ENCODE measurements at places on chromosomes 16 and 17.

DNA sequence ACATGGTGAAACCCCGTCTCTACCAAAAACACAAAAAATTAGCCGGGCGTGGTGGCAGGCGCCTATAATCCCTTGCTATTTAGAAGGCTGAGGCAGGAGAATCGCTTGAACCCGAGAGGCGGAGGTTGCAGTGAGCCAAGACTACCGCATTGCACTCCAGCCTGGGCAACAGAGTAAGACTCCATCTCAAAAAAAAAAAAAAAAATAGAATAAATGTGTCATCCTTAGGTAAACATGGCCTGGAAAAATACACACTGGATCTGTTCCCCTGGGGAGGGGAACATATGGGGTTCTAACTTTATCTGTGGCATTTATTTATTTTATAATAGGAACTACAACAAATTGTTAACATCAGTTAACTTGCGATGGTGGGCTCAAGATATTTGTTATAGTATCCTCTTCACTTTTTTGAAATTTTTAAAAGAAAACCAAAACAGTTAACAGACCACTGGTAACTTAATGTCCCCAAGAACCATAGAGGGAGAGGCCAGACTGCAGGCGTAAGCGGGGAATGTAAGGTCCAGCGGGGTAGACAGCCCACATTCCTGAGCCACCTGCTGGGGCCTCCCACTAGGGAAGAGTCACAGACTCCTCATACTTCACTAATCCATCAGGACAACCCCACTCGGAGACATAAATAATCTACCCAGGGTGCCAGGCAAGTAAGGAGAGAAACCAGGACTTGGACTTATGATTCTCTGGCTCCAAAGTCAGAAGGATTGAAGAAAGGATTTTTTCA, 12.5 kb upstream of the TXNDC11 start:
- DNase-seq: no peak

DNA sequence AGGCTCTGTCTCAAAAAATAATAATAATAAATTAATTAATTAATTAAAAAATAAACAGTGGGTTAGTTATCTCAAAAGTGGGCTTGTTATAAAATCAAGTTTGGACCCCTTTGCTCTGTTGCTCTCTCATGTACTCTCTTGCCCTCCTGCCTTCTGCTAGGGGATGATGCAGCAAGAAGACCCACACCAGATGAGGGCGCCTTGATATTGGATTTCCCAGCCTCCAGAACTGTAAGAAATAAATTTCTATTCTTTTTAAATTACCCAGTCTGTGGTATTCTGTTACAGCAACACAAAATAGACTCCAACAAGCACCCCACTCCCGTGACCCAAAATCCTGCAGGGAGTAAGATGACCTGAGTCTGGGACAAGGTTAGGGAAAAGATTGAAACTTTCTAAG, 2.1 kb upstream of the ZNF652 start:
- DNase-seq: no peak

- no peak for DNase-seq
Measured at GRCh38 chr16:10202649-10203048, 20.4 kb upstream of the GRIN2A start.

- no peak for DNase-seq
Measured at GRCh38 chr16:24999856-25000461, 15.2 kb downstream of the ARHGAP17 start.

DNA sequence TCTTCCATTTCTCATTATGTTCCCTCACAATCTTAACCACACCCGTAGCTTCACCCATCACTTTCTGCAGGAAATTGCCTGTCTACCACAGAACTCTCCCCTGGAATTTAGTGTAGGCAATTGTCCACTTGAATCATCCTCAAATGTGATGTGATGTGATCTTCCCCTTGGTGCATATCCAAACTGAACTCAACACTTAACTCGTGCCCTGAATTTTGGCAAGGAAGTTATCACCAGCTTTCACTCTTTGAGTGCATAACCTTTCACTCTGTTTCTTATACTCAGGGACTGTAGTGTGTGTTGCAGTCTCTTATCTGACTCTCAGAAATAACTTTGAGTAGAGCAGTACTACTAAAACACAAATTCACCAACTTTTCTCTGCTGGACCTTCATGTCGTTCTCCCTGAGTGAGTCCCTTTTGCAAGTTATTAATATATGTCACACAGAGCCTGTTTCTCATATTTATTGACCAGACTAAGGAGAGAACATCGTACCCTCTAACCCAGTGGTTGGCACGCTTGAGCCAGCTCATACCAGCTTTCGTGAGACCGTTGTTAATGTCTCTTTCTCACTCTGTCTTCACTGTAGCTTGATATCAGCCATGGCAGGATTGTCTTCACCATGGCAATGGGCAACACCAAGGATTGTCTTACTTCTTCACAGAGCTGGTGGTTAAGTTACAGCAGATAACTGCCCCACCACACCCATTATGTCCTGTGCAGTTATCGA, 558.9 kb upstream of the HSBP1 start:
- DNase-seq: no peak

DNA sequence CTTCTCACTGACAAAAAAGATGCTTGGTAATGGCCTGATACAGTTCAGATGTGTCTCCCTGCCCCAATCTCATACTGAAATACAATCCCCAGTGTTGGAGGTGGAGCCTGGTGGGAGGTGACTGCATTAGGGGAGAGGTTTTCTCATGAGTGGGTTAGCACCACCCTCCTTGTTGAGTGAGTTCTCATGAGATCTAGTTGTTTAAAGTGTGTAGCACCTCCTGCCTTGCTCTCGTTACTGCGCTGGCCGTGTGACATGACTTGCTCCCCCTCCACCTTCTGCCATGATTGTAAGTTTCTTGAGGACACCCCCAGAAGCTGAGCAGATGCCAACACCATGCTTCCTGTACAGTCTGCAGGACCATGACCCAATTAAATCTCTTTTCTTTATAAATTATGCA, 5.0 kb downstream of the TSR1 start:
- DNase-seq: no peak

DNA sequence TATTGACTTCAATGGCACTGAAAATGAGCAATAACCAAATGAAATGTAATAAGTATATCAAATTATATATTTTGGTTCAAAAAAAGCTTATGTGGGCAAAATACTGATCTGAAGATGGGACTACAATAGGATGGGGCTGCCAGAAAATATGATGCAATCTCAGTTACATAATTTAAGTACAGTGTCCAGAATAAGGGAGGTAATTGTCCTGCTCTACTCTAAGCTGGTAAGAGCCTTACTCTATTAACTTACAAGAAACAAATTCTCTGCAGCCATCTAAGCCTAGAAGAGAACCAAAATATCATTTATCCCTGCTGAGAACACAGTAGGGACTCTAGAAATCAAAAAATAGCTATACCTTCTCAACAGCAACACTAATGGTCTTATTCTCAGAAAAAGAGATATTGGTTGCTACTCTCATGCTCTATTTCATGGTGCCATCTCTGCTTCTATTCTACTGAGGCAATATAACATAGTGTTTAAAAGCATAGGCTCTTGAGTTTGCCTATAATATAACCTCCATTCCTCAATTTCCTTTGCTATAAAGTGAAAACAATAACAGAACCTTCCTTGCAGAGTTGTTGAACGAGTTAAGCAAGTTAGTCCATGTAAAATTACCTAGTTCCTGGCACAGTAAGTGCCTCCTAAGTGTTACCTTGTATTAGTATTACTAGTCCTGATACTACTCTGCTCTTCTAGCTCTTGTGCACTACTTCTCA, 19.9 kb downstream of the NQO1 start:
- no peak for DNase-seq

DNA sequence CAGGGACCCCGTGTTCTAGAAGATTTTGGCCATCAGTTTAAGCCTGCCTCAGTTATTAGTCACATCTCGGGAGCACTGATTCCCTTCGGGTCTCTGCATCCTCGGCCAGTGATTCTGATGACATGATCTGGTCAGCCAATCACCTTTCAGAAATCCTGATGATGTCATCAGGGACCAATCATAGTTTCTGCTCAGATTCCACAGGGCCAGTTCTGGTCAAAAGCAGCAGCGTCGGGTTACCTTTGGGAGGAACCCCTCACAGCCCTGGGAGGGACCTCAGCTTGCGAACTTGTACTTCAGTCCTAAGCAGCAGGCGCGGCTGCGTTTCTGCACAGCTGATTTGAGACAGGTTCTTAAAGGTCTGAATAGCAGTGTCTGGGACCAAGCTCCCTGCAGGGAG, 13.9 kb downstream of the KDM8 start:
- DNase-seq: no peak

GRCh38 chr16:18048853-18049546, 287.5 kb downstream of the NPIPA8 start:
- DNase-seq: no peak

- DNase-seq: no peak
Measured at GRCh38 chr16:88534638-88535190, 35.5 kb upstream of the ZC3H18 start.

DNA sequence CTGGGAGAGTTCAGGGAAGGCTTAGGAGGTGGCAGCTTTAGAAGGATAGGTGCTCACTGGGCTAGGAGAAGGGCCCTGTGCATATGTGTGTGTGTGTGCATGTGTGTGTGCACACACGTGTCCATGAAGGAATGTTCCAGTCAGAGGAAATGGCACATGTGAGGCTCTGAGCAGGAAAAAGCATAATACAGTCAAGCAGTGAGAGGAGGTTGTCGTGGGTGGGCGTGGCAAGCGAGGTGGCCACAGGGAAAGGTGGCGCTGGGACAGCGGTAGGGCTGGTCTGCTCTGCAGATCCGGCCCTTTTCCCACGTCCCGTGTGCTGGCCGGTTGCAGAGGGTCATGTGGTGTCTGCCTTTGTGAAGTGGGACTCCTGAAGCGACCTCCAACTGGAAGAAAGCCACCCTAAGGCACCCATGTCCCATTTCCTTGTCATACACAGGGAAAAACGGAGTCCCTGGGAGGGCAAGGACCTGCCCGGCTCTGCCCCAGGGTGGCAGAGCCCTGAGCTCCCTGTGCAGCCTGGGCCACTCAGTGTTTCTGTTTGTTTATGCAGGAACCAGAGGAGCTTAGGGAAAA, 40.1 kb downstream of the NT5M start:
- no peak for DNase-seq

- no peak for DNase-seq
Measured at GRCh38 chr16:66846266-66846665, 2.1 kb downstream of the CA7 start.

GRCh38 chr17:79201536-79202227, 127.1 kb downstream of the ENGASE start:
- no peak for DNase-seq

GRCh38 chr16:55280587-55280986, 43.4 kb upstream of the IRX6 start:
- DNase-seq: no peak

DNA sequence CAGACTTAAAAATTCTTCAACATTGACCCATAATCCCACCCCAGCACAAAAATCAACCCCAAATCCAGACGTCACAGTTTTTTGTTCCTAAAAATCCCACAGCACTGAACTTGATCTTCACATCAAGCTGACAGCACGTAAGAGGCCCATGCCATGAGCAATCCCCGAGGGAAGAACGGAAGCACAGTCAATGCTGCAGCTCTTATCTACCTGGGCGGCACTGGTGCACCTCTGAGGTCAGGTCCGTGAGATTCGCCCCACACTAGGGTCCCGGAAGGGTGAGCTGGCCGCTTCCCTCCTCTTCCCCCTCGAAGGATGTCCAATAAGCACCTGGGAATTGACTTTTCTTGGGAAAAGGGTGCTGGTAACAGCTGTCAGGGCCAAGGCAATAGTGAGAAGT, 11.3 kb upstream of the ITGAE start:
- no peak for DNase-seq

- DNase-seq: no peak
Measured at GRCh38 chr17:77266213-77266612, 125.4 kb downstream of the SEC14L1 start.

GRCh38 chr17:11240841-11241610, at the start of gene SHISA6:
Gene SHISA6, plus strand, starts transcription at chr17:11241213.
- no peak for DNase-seq

- DNase-seq: no peak
Measured at GRCh38 chr17:7849130-7849750, 5.6 kb upstream of the TMEM88 start.

DNA sequence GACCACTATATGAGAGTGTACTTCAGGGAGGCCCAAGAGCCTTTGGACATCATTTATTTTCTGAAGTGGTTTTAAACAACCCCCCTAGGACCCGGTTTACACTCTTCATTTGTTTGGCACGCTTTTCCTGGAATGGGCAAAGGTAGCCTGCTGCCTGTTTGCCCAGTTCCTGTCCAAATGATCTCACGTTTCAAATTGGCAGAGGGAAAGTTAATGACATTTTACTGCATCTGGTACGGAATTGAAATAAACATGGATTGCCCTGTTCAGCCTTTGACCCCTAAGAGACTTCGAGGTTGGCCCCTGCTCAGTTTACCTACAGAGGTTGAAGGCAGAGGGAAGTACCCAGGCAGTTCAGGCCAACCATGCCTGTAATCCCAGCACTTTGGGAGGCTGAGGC, 5.8 kb upstream of the RPRML start:
- no peak for DNase-seq

GRCh38 chr16:22373662-22374310, 633 bp downstream of the CDR2 start:
- DNase-seq: peak; percentile 15

GRCh38 chr17:81044764-81045589, 10.0 kb downstream of the BAIAP2 start:
- no peak for DNase-seq

GRCh38 chr16:6558661-6559060, 774.0 kb upstream of the RBFOX1 start:
- no peak for DNase-seq

- DNase-seq: no peak
Measured at GRCh38 chr16:49856672-49857330, 889 bp upstream of the ZNF423 start.

GRCh38 chr17:47864791-47865216, 13.8 kb upstream of the SP6 start:
- DNase-seq: no peak

GRCh38 chr16:82643936-82644630, 17.3 kb downstream of the CDH13 start:
- no peak for DNase-seq

- DNase-seq: no peak
Measured at GRCh38 chr16:68447653-68448359, 502 bp downstream of the SMPD3 start.

DNA sequence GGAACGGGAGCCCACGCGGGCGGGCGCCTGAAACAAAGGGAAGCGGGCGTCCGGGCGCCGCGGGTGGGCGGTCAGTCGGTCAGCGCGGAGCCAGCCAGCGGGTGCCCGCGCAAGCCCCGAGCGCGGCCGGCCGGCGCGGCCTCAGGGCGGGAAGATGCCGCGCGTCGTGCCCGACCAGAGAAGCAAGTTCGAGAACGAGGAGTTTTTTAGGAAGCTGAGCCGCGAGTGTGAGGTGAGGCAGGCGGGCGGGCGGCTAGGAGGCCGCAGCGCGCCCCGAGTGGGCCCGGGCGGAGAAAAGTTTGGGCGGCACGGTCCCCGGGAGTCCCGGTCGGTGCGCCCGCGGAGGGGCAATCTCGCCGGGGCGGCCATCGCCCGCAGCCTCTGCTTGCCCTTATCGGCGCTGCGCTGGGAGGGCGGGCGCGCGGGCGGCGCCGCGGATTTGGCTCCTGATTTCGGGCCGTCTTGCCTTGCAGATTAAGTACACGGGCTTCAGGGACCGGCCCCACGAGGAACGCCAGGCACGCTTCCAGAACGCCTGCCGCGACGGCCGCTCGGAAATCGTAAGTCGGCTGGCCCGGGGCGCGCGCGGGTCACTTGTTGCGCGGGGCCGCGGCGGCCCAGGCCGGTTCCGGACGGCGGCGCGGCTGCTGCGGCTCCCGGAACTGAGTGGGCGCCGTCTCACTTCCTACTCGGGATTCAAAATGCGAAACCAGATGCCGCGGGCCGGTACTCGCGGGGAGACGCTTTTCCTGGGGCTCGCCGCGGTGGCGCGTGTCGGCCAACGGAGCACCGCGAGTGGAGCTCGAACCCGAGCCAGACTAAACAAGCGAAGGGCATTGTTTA, 526 bp downstream of the CBFB start:
- peak; percentile 45 for DNase-seq

GRCh38 chr16:81307770-81308169, 7.0 kb upstream of the GAN start:
- DNase-seq: no peak

Data from stimulated activated CD8-positive, alpha-beta memory T cell treated with anti-CD3 and anti-CD28 coated beads, Interleukin-15, amount 100 ng/mL, for 48 hours (primary cell).